ENCODE measurements at places on chromosomes 12 and 14.
A peak's percentile ranks its signal among the peaks of the same experiment; 100 is the strongest.

GRCh38 chr12:52524898-52525591, 4.9 kb upstream of the KRT5 start:
- no peak for DNase-seq

- DNase-seq: no peak
These were observed 120.7 kb upstream of the PWP1 start for GRCh38 chr12:107564946-107565345.

GRCh38 chr14:23641915-23642588, 5.9 kb downstream of the DHRS2 start:
- no peak for DNase-seq

DNA sequence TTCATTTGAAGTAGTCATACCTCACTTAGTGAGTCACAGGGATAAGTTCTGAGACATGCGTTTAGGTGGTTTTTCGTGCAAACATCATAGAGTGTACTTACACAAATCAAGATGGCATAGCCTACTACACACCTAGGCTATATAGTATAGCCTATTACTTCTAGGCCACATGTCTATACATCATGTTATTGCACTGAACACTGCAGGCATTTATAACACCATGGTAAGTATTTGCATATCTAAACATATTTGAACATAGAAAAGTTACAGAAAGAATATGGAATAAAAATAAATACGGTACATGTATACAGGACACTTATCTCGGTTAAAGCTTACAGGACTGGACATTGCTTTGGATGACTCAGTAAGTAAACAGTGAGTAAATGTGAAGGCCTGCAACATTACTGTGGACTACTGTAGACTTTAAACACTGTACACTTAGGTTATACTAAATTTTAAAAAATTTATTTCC, 670.6 kb downstream of the SLC16A7 start:
- DNase-seq: no peak

DNA sequence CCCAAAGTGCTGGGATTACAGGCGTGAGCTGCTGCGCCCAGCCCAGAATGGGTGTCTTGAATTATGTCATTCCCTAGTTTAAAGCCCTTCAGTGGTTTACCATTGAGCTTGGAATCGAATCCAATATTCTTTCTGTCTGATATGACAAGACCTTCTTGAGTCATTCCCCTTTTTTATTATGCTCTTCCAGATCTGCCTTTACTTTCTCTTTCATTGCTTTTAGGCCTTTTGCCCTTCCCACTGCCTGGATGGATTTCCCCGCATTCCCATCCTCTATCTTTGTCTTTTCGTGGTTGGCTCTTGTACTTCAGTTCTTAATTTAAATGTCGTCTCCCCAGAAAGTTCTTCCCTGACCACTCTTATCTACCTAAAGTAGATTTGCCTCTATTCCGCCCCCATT, 1.6 kb downstream of the TRAFD1 start:
- DNase-seq: no peak

DNA sequence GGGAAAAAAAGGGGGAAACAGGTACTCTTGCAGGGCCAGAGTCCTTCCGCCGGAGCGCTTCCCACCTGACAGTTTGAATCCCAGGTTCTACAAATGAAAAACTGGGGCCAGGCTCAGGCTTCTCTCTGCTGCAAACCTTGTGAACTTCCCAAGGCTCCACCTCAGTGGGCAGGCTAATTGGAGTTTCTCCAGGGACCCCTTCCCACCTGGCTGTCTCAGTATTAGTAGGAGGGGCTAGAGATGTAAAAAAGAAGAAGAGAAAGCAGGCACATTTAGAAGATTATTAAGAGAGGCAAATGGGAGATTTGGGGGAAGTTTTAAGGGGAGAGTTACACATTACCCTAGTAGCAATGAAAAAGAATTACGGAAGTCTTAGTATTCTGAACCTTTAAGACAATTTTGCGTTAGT, 20.0 kb upstream of the CLEC2D start:
- no peak for DNase-seq

DNA sequence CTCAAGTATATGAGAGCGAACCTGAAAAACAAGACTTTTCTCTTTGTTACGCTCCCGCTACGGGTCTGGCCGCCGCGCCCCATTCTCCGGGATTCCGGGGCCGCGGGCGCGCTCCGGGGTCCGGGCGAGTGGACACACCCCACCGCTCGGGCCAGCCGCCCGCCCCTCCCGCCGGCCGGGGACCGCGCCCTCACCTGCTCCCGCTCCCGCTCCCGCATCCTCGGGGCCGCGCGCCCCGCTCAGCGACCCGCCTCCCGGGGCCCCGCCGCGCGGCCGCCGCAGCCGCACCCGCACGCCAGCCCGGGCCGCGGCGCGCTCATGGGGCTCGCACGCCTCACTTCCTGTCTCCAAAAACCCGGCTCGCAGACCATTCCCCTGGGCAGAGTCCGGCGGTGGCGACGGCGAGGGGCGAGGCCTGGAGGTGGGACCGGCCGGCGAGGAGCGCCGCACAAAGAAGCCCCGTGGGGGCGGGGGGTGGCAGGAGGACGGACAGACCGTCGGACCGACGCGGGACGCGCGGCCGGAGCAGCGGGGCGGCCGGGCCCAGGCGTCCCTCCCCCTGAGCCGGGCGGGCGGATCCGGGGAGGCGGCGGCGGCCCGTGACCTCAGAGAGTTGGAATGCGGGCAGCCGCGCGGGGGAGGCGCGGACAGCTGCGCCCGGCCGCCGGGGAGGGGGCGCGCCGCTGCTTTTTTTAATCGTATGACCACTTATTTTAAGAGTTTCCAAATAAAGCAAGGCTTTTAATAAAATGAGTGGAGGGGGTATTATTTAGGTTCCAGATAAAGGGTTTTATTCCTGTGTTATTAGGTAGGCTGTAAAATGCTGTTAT, at the start of gene PTPN21:
Gene PTPN21 (minus strand): TSS at position 551 of the 830 bp plus-strand sequence. CDS start 4,590 bp downstream, outside the sequence.
- DNase-seq: peak; percentile 67

DNA sequence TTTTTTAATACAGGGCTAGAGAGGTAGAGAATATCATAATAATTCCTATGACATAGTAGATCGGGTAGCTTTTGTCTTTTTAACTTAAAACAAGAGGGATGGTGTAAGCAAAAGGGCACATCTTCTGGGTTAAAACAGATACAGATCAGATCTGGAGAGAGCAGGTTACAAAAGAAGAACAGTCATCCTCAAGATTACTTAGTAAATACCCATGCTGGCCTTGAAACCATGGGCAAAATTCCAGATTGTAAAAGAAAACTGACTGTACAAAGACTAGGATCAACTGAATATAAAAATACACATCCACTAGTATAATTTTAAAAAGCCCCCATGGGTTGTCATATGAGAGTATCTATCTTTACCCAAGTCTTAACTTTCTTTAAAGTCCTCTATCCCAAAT, 76.7 kb downstream of the MED13L start:
- DNase-seq: no peak

DNA sequence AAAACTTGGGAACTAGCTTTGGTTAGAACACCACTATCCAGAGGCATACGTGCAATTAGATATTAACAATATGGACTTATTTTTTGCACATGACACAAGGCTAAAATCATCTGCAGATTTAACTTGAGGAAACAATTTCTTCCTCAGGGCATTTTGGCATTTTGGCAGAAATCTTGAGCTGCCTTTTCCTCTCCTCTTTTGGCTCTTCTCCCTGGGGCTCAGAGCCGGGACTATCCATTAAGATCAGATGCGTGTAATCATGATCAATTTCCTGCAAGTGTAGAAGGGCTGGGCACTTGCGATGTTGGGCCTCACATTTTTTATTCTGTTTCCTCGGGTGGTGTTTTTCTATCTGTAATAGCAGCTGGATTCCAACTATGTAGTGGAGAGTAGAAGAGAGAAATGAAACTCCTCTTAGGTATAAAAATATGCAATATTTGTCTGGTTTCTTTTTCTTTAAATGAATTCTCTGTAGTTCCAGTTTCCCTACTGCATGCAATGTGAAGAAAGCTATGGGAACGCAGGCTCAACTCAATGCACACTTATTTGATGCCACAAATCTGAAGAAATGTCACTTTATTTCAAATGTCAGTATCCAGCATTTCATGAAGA, 1010.8 kb downstream of the FLRT2 start:
- DNase-seq: no peak

- no peak for DNase-seq
These were observed 272.0 kb downstream of the AKAP6 start for GRCh38 chr14:32601069-32601468.

GRCh38 chr12:67925552-67925951, 63.7 kb upstream of the IFNG-AS1 start:
- no peak for DNase-seq

DNA sequence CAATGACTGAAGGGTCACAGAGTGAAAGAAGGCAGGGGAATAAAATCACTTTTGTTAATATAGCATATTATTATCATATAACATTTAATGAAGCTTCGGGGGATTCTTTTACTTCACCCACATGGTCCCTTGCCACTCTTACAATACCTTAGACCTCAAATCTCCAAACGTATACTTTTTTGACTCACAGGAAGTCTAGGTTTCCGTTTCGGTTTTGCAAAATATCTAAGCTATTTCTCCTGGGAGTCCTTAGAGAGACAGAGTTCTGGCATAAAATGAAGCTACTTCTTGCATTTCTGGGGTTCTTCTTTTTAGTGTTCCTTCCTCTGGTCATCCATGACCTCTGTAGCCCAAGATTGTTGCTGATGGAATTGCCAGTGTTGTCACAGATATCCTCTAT, 590.5 kb upstream of the ATP2B1 start:
- peak; percentile 24 for DNase-seq

DNA sequence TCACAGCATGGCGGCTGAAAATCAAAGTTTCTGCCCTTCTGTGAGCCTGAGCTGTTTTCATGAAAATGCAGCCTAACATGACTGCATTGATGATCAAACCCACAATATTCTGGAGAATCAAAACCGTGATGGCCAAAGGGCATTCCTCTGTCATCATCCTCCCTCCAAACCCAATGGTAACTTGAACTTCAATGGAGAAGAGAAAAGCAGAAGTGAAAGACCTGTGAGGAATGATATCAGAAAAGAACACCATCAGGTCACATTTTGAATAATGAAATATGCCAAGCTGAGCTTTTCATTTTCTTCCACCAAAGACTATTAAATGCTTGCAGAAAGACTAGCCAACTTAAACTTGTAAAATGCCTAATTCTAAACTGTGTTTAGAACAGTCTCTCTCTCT, 8.1 kb downstream of the KCNJ8 start:
- DNase-seq: no peak

GRCh38 chr14:102103062-102103695, 16.3 kb upstream of the HSP90AA1 start:
- DNase-seq: no peak

GRCh38 chr12:119802472-119802871, 74.6 kb downstream of the CIT start:
- DNase-seq: no peak

DNA sequence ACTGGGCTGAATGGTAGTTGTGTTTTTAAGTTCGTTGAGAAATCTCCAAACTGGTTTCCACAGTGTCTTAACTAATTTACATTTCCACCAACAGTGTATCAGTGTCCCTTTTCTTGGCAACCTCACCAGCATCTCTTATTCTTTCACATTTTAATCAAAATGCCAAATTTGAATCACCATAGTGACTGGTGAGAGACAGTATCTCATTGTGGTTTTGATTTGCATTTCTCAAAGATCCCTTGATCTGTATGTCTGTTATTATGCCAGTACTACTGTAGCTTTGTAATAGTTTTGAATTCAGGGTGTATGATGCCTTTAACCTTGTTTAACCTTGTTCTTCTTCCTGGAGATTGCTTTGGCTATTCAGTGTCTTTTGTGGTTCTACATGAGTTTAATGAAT, 2.2 kb upstream of the EIF2S3B start:
- no peak for DNase-seq

DNA sequence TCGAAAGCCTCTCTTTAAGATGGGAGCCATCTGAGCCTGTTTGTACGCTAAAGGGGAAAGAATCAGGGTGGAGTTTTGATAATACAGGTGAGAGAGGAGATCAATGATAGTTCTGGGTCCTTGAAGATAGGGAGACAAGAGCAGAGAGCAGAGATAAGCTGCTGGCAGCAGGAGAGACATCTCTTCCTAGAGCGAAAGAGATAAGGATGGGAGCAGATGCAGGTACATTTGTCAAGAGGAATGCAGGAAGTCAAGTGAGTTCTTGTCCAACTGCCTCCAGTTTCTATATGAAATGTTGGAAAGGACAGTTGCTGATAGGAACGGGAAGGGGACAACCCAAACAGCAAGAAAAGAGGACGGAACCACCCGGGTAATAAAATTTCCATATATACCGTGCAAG, 24.7 kb upstream of the HIF1A start:
- DNase-seq: no peak

GRCh38 chr14:78182722-78183121, 12.5 kb downstream of the NRXN3 start:
- DNase-seq: no peak

DNA sequence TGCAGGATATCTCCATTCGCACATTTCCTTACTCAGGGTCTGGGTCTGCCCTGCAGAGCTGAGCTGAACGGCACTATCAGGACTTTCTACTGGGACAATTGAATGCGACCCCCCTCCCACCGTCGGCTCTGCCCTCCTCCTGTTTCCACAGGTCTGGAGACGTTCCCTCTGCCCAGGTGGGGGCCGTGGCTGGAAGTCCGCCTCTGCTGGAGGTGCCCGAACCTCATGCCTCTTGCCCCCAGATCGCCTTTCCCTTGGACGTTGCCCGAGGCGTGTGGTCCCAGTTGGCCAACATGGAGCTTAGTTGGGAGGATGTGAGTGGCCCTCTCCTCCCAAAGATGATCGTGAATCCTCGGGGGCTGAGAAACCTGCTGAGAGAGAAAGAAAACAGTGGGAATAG, 21.2 kb upstream of the KLC1 start:
- DNase-seq: no peak

Data from GM13977 (cell line).